ENCODE measurements at places on chromosomes 2 and 18.

DNA sequence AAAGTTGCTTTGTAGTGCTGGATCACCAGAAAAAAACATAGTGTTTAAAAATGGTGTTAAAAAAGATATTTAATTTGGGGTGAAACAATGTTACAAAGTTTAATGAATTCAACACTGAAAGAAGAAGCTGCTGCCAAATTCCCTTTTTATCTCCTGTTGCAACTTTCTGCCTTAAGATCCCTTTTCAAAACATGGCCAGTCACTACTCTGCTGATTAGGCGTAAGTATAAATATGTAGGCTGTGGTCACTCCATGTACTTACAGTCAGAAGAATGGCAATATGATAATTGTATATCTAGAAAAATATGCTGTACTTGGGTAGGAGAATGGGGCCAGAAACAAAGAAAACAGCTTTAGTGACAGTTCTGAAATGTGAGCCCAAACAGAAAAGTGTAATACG, 123.5 kb upstream of the ZBTB14 start:
- DNase-seq: no peak

DNA sequence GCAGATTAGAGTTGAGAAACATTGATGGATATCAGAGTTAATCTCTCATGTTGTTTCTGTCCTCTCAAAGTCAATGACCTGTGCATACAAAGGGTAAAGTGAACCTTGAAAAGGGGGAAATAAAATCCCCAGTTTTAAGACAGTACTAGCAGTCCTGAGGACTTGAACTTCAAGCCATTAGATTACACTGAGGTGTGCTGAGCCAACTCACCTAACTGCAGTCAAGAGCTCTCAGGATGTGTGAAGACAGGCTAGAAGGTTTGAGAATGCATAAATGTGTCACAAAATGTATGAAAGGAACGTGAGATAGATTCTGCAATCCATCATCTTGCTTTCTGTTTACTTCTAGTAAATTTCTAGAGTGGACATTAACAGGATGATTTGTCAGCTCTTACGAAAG, 35.5 kb downstream of the DOCK10 start:
- DNase-seq: no peak

- no peak for DNase-seq
Observed at GRCh38 chr2:189709501-189710221, 35.2 kb downstream of the ANKAR start.

GRCh38 chr2:17646838-17647701, 106.5 kb downstream of the SMC6 start:
- no peak for DNase-seq
